ENCODE measurements at places on chromosomes 3 and 15. TPM values are rescaled to one million over a fixed set of nuclear protein-coding genes. Genes with fewer than 3 reads are reported as not detected.

Gene GOLGA6B
- polyA plus RNA-seq = not detected

Gene FBN1
- not detected for polyA plus RNA-seq

Gene TGM5
- not detected for polyA plus RNA-seq

Gene CCDC12
- polyA plus RNA-seq = 119 TPM

Gene CPNE9
- not detected for polyA plus RNA-seq

Gene FSTL1
- polyA plus RNA-seq = 0.29 TPM

Gene ANKDD1A
- 0.14 TPM for polyA plus RNA-seq
